ENCODE measurements at places on chromosomes 2 and 18. TPM values are rescaled to one million over a fixed set of nuclear protein-coding genes. Genes with fewer than 3 reads are reported as not detected.

FBXO41 gene
- total RNA-seq = 2.2 TPM

- DNase-seq = peak; percentile 91
These were observed 215.9 kb downstream of the IRS1 start for GRCh38 chr2:226583715-226584114.

- no peak for DNase-seq
These were observed 30.6 kb downstream of the HS1BP3 start for GRCh38 chr2:20620271-20620681.

GRCh38 chr18:47968006-47968676, 37.7 kb upstream of the SMAD2 start:
- peak; percentile 86 for DNase-seq

G6PC2 gene
- total RNA-seq = not detected

GRCh38 chr2:10258326-10258725, 44.4 kb upstream of the HPCAL1 start:
- DNase-seq = no peak

DNA sequence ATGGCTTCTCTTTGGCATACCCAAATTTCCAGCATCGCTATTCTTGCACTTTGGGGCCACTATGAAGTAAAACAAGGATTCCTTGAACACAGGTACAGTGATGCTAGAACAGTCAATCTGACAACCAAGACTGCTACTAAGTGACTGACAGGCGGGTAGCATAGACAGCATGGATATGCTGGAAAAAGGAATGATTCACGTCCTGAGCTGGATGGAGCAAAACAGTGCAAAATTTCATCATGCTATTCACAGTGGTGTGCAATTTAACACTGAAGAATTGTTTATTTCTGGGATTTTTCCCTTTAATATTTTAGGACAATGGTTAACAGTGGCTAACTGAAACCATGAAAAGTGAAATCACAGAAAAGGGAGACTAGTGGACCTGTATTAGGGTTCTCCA, 1511.2 kb upstream of the ZEB2 start:
- no peak for DNase-seq

- DNase-seq = no peak
These were observed 628 bp upstream of the CAPG start for GRCh38 chr2:85410584-85411404.

- peak; percentile 76 for DNase-seq
These were observed at the start of gene SPR for GRCh38 chr2:72887032-72887739. Gene SPR, plus strand, starts transcription at chr2:72887408. Its CDS starts 25 bp downstream, at chr2:72887433.

MCM6 gene
- total RNA-seq = 40.8 TPM

ADRA2B gene
- not detected for total RNA-seq

SLC14A1 gene
- total RNA-seq = 4.6 TPM

ONECUT2 gene
- total RNA-seq = 1.5 TPM

DNA sequence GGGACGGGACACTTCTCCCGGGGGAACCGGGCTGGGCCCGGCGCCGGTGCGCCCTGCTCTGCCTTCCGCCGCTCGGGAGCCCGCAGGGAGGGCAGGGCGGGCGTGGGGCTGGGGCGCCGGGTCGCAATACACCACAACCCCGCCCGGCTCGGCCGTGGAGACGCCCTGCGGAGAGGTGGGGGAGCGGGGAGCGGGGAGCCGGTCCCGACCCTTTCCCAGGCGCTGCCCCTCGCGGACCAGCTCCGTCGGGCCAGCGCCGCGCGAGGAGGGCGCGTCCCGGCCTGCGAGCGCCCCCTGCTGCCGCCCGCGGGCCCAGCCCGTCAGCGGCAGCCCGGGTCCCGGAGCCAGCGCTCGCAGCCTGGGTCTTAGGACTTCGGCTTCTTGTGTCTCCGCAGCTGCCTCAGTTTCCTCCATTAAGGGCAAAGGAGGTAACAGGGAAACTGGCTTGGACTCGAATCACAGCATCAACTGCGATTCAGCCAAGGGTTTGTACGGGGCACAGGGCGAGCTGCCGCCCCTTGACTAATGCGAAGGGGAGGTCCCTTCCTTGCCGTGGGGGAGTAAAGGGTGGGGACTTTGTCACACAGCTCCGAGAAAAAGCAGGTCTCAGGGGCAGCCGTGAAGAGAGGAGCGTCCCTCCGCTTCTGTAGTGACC, 635 bp upstream of the ADRA2B start:
- peak; percentile 24 for DNase-seq

DNA sequence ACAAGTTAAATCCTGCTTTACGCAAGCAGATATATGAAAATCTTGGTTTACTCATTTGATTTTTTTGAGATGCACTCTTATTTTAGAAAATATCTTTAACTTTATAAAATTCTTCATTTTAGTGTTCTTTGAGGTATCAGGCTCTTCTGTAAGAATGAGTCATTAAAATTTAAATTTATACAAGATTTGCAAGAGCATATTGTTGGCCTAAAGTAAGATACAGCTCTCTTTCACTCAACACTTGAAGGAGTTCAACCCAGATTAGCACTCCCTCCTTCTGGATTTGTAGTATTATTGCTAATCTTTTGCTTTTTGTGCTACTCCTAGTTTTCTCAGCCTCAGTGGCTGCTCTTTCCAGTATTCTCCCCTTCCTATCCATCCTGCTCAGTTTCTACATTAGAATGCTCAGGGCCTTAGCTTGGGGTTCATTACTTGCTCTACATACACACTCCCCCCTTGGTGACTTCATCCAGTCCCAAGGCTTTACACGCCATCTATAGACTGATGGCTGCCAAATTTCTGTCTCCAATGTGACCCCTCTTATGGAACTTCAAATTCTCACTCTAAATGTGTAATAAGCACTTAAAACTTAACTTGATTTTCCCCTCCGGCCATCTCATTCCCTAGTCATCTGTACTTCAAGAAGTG, 425.3 kb upstream of the FANCL start:
- no peak for DNase-seq

DNA sequence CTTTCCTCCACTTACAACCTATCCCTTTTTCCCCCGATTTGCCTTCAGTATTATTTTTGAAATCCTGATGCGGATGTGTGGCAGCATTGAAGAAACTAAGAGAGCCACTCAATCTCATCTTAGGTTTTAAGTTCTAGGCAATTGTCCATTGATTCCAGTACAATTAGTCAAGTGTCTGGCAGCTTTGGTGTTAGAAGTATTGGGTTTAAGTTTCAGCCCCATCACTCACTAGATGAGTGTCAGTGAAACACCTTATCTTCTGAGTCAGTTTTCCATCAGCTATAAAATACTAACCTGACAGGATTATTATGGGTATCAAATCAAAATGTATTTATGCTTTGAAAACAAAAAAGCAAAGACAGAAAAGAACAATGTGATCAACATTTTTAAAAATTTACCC, 16.8 kb upstream of the CUL3 start:
- DNase-seq = no peak

DAPL1 gene
- not detected for total RNA-seq

EDAR gene
- total RNA-seq = not detected

GRCh38 chr2:18648161-18648560, 58.8 kb upstream of the NT5C1B start:
- no peak for DNase-seq

- no peak for DNase-seq
These were observed 163.9 kb upstream of the ID2 start for GRCh38 chr2:8517850-8518498.

DNA sequence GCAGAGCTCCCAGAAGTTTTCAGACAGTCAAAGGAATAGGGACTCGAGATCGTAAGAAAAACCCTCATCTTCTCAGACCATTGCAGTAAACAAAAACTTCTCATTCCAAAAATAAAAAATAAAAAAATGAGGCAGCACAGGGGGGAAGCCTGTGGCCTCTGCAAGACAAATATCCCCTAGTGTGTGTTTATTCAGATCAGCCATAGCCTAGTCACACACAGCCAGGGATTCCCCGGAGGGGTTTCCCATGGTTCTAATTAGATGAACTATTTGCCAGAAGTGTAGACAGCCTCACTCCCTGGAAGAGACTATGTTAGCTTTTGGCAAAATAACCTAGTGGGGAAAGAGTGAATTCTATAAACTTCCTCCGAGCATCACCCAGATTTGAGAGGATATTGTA, 122.9 kb upstream of the KLF7 start:
- no peak for DNase-seq

FER1L5 gene
- not detected for total RNA-seq

TMEM200C gene
- 0.54 TPM for total RNA-seq

DNA sequence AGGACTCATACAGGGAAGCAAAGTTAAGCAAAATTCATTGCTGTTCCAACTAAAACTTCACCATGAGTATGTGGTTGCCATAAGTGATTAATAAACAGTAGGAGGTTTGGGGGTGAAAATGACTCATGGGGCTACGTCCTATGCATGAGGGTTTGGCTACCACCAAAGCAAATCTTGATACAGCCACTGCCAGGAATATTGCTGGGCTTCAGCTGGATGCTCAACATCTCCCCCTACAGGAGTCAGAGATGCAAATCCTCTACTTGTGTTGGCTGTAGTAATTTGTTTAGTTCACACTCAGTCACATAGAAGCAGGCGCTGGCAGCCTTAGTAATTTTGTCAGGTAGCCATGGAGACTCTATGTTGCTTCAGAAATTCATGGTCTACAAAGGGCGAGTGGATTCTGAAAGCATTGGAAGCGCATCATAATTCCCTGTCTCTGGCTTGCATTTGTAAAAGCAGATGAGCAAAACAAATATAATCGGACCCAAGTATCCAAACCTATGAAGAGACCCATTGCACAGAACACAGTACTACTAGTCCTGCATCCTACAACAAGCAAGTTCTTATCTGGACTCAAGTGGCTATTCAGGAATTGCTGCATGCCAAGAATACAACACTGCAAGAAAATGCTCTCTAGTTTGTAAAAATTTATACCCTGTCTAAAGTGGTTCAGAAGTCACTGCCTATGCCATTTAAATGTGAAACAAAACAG, 76.0 kb downstream of the CD28 start:
- DNase-seq = peak; percentile 97

DNA sequence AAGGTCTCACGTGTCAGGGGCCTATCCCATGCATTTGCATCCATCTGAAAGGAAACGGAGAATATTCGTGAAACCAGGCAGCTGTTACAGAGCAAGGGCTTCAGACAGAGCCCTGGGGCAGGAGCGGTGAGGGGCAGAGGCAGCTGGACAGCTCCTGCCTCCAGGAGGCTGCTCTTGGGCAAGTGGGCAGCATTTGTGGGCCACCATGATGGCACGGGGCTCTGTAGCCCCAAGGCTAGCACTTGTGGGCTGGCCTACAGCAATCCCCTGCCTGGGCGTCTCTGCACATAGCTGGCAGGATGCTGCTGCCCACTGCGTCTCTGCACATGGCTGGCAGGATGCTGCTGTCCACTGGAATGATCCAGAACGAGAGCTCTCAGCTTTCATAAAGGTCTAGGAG, 52.8 kb upstream of the PTMA start:
- DNase-seq = no peak

- no peak for DNase-seq
These were observed 429 bp downstream of the C2orf76 start for GRCh38 chr2:119366161-119366648.

DNA sequence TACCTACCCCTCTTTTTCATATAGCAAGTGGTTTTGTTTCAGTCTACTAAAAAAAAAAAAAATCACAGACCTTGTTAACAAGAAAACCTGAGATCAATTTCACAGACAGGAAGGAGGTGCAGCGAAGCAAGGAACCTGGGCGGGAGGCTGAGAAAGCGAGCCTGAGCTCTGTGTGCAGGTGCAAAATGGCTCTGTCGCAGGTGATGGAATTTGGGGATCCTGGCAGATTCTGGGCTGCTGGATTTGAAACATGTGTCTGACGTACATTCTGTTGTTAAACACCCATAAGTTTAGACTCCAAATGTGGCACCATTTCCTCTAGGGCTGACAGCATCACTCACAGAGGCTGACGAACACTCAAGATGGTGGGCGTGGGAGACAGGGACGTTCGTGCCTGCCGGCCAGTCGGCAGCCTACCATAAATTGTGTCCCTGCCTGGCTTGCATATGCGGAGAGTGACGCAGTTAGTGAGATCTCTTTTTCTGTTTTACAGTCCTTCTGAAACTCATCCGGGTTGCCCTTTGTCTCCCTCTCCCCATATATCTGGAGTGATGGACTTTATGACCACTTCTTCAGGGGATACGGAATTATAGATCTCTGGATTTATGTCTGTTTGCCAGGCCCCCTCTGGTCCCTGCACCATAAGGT, 8.8 kb upstream of the DDX1 start:
- DNase-seq = no peak

GRCh38 chr2:216023055-216023648, 9.8 kb upstream of the MREG start:
- DNase-seq = peak; percentile 60

DNA sequence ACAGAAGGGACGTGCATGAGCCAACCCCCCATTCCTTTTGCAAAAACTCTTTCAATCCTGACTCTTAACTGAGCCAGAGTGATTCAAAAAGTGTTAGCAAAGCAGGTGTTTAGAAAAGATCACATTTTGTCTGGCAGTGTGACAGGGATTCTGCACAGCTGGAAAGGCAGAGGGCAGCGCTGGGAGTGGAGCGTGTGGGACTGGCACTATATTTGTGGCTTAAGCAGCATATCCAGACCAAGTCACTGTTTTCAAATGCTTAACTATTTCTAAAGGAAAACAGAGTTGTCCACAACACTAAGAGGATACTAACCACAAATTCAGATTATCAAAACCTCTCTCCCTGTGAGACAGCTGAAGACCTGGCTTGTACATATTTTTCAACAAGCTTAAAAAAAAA, 19.0 kb downstream of the CABYR start:
- DNase-seq = no peak

MEMO1 gene
- total RNA-seq = 36.5 TPM

DNA sequence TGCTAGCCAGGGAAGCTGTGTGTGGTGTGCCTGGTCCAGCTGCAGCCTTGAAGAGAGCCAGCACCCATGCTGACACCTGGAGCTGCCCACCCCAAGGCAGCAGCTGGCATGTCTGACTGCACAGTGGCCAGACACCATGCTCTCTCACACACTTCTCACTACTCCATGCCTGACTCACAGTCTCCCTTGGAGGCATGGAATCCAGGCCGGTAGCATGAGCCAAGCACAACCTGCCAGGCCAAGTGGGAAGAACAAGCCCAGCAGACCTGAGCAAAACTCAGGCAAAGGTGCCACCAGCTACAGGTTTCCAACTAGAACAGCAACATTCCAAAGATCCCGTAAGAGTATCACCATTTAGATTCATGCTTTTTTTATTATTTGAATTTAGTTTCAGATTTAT, 625.3 kb upstream of the LRRTM4 start:
- DNase-seq = peak; percentile 38

- DNase-seq = peak; percentile 32
These were observed 207.6 kb downstream of the MGAT5 start for GRCh38 chr2:134461511-134461910.

- DNase-seq = no peak
These were observed 145.9 kb downstream of the DDX1 start for GRCh38 chr2:15737314-15738224.

- no peak for DNase-seq
These were observed 290.7 kb upstream of the NRXN1 start for GRCh38 chr2:51322613-51323012.

DNA sequence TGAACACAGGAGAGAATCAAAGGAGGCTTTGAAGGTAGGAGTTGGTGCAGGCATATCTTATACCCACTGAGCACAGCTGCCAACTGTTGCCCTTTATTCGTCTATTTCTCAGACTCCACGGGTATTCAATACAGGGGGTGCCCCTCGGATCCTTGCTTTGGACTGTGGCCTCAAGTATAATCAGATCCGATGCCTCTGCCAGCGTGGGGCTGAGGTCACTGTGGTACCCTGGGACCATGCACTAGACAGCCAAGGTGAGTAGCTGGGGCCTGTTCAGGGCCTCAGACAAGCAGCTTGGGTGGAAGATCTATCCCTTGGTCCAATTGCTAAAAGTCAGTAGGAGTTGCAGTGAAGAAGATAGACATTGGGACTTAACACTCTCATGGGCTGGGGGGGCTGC, 5.2 kb downstream of the CAD start:
- no peak for DNase-seq

IER3IP1 gene
- total RNA-seq = 46.5 TPM

Measured in M059J (cell line).